NCI-H1092 (cell line): ENCODE measurements at places on chromosomes 13 and 19.

DNA sequence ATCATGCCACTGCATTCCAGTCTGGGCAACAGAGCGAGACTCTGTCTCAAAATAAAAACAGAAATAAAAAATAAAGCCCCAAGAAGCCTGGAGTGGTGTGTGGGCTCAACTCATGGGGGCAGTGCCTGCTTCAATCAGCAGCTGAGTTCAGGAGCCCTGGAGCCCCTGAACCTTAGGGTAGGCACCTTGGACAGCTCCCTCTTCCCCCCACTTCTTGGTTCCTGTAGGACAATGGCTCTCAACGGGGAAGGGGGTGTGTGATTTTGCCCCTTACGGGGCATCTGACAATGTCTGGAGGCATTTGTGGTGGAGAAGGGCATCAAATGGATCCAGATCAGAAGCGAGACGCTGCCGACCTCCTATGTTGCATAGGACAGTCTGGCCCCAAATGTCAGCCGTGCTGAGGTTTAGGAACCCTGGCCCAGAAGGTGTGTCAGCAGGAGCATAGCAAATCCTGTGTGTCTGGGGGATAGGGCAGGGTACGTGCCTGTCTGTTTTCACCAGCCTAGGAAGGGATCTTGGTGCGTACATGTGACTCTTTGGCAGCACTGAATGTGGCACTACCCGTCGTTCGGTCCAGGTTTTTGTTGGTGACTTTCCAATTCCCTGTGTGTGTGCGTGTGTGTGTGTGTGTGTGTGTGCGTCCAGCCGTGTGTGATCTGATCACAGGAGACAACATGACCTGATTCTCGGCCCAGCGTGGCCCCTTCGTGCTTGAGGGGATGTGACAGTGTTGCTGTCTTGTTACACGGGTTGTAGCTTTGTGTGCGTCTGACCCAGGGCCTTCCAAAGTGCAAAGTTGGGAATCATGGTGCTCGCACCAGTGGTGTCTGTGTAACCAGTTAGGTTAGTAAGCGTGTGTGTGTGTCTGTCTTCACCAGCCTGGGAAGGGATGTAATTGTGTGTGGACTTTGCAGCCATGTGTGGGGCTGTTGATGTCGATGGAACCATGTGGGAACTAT, 7.5 kb downstream of the IGLON5 start:
- DNase-seq, result no peak

- DNase-seq, result no peak
Measured at GRCh38 chr13:29689548-29689947, 94.1 kb upstream of the SLC7A1 start.

DNA sequence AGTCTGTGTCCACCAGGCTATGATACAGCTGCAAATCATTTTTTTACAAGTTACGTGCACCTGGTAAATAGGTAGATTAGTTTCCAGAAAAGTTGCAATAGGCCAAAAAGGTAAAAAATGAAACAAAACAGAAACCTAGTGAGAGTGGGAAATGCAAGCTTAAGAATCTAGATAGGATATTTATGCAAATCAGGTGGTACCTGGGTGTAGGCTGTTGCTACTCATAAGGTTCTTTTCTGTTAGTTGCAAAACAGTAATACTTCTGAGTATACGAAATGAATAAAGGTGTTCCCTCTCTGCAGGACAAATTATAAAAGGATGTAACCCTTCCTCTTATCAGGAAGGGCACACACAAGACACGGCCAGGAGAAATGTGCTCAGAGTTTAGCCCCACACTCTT, 97.9 kb downstream of the UGGT2 start:
- no peak for DNase-seq

- no peak for DNase-seq
Measured at GRCh38 chr13:27393101-27393500, 31.3 kb upstream of the GTF3A start.

GRCh38 chr19:13819238-13819637, 24.0 kb downstream of the ZSWIM4 start:
- DNase-seq, result no peak

DNA sequence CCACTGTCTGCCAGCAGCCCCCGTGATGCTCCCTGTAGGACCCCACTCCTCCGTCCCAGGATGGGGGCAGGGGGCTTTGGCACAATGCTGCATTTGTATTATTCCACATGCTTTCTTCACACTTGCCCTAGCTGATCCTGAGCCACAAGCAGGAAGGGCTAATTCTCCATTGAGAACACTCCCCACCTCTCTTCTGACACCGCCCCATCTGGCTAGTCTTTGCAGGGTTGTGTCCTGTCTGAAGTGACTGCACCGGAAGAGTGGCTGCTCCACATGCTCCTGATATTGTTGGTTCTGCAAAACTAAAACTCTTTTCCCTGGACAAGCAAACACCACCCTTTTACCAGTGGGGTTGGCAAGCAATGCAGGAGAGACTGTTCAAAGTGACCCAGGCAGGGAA, 18.0 kb downstream of the ZNF574 start:
- no peak for DNase-seq

GRCh38 chr19:47573071-47574026, at the start of gene ZNF541:
Gene ZNF541 (minus strand): TSS chr19:47573148. CDS start chr19:47555856, 17,292 bp downstream.
- no peak for DNase-seq
